Endothelial cell (in vitro differentiated cells): ENCODE measurements at places on chromosomes 16 and 17.

- DNase-seq, result no peak
Observed at GRCh38 chr17:1727876-1728630, 3.5 kb downstream of the WDR81 start.

DNA sequence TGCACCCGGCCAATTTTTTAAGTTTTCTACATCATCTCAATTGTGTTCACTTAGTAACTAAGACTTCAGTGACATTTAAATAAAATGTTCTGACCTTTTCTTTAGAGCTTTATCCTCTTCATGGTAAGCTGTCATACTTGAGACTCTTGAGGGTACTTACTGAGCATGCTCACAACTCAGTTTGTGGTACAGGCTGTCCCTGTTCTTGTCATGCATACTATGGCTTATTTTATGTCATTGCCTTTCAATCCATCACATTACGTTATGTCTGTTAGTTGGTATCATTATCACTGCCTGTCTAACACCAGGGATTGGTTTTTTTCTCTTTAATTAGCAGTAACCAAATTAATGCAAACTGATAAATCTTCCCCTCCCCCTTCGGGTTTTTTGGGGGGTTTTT lies 41.9 kb upstream of the RHBDL3 start:
- DNase-seq, result no peak

DNA sequence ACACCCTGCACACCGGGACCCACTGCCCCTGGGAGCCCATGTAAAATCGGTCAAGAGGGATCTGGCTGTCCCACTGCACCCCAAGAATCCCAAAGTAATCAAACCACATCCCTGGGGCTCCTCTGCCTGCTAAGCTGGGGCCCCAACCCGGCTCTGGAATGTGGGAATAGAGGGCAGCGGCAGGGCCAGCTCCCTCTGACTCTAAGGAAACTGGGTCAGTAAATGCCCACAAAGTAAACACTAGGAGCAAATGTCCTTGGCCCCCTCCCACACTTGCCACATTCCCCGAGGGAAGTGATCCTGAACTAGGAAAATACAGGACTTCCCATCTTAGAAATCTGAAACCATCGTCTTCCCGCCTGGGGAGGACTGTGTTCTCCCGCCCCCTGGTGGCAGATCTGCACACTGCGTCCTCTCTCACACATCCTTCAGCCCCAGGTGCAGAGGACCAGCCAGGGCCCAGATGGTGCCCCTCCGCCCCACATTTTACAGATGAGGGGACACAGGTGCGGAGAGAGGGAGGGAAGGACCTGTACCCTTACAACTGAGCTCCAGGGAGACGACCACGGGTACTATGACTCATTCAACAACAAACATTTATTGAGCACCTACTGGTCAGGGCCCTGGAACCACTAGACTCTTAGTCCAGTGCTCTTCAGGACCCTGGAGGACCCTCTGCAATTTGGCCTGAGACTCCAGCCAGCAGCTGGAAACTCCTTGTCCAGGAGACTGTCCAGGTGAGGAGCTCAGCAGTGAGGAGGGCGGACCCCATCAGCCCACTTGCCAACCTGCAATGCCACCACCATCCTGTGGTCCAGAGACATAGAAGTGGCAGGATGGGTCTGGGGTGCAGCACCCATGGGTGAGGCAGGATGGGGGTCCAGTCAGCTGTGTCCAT lies 10.1 kb downstream of the P3H4 start:
- DNase-seq, result peak; percentile 88

GRCh38 chr17:28811651-28812090 lies 30.9 kb downstream of the FAM222B start:
- peak; percentile 13 for DNase-seq

DNA sequence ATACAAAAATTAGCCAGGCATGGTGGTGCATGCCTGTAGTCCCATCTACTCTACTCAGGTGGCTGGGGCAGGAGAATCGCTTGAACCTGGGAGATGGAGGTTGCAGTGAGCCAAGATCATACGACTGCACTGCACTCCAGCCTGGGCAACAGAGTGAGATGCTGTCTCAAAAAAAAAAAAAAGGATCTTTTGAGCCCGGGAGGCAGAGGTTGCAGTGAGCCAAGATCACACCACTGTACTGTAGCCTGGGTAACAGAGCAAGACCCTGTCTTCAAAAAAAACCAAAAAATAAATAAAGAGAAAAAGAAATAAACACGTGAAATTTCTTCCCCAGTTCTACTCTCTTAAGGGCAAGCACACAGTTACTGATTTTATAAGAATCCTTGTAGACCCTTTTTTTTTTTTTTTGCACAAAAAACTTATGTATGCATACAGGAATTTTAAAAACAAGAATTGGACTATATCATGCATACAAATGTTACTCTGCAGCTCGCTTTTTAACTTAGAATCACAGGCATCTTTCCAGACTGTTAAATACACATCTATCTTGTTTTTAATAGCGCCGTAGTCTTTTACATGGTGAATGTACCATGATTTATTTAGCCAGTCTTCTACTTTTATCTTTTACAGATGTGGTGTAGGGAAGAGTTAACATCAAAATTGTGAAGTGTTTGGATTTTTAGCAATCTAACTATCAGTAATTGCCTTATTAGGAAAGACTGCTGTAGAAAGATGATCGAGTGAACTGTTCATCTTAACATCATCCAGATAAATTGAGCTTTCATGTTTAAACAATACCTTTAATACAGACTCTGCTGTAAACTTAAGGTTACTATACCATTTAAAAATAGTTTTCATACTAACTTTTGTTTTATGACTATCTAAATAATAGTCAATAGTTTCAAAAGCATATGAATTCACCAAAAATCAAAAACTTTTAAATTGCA lies 14.6 kb downstream of the CDH3 start:
- DNase-seq, result no peak

- DNase-seq, result no peak
Observed at GRCh38 chr16:89099905-89100304, 6.3 kb downstream of the ACSF3 start.

GRCh38 chr17:49730078-49730784 lies 22.5 kb upstream of the SLC35B1 start:
- DNase-seq, result no peak

DNA sequence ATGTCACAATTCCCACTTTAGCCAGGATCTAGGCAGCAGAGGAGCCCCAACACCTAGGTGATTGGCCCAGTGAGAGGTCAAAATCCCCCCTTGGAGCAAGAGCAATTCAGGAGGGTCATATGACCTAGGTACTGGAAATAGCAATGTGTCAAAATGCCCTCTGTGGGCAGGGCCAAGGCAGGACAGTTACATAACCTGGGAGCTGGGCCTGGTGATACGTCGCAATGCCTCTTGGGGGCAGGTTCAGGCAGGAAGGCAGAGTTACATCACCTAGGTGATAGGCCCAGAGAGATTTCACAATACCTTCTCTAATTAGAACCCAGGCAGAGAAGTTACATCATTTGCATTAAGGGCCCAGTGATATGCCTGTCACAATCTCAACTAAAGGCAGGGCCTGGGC lies 1906.3 kb downstream of the TP53TG3F start:
- DNase-seq, result no peak

DNA sequence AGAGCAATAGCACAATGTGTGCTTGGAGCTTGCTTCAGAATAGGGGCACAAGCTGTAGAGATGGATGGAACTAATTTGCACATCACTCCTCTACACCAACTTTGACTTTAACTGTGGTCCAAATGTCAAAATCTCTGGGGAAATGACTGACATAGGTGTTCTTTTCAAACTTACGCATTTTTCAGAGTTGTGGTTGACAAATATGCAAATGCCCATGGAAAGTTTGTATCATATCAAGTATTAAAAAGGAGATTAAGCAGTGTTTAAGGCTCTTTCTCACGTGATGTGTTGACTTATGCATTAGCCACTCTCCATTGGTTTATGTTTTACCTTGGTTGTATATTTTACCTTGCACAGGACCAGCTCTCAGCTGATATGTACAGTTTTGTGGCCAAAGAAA lies 77.1 kb downstream of the ELAC2 start:
- no peak for DNase-seq

GRCh38 chr17:11547853-11548252 lies 50.4 kb upstream of the DNAH9 start:
- DNase-seq, result no peak

DNA sequence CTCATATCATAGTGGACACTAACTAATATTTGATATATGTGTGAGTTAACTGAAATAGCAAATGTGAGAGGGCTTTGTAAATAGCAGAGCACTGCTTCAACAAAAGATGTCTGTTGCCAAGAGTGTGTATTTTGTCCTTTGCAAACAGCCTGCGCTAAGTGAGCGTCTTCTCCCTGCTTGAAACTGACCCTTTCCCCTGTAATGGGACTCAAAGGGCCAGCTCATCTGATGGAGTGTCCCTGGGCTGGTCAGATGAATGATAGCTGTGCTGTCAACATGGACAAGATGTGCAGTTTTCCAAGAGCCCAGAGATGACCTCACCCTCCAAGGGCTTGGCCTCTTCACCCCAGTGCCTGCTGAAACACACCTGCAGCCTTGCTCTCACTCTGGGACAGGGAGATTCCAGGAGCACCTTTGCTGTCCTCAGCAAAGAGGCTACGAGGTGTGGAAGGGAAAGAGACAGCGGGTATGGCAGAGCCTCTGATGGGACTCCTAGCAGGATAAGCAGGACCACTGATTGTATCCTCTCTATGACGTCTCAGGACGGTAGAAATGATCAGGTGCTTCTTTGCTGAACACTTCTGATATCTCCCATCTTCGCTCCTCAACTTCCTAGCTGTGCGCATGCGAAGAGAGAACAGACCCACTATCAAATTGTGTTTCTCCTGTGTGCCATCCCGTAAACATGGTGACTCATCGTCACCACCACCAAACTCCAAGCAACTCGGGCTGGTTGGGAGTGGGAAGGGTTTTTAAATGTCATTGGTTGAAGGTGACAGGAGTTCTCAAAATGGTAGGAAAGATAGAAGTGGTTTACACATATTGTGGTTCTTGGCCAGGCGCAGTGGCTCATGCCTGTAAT lies 35.8 kb upstream of the TBX2 start:
- no peak for DNase-seq

GRCh38 chr16:75559564-75560372 lies 3.7 kb upstream of the TMEM231 start:
- no peak for DNase-seq

- no peak for DNase-seq
Observed at GRCh38 chr17:77685881-77686486, 272.5 kb upstream of the TNRC6C start.

GRCh38 chr17:63550817-63551639 lies 751 bp downstream of the DCAF7 start:
- DNase-seq, result peak; percentile 43

DNA sequence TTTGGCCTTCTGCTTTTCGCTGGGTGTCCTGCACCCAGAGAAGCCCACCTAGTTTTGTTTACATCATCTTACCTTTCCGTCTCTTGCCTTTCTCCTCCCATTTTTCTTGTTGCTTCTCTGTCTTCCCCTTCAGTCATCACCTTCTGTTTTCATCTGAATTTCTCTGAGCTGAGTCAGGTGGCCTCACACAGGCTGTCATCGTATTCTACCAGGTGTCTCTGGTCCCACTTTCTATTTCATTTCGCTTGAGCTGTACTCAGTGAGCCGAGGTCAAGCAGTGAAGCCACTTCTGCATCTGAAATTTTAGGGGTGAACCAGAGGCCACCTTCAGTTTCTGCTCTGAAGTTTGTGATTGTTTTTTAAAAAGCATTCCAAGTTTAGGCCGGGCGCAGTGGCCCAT lies 9.7 kb downstream of the CRAMP1 start:
- no peak for DNase-seq

DNA sequence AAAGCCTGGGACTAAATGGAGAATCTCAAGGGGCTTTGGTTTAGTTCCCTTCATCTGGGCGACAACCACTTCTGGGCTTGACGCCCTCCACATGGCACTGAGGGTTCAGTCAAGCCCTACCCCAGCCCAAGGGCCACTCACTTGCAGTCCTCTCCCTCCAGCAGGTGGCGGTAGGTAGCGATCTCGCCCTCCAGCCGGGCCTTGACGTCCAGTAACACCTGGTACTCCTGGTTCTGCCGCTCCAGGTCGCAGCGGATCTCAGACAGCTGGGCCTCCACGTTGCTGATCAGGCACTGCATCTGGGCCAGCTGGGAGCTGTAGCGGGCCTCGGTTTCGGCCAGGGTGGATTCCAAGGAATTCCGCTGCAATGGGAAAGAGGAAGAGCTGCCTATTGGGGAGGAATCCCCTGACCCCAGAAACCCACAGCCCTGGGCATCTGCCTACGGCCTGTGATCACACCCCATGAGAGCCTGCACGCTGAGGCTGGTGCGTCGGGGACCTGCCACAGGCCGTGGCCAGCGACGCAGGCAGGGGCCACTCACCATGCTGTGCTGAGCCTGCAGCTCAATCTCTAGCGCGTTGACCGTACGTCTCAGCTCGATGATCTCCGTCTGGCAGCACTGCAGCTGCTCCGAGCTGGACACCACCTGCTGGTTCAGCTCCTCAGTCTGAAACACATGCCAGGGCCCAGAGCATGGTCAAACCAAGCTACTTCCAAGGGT lies 2.7 kb downstream of the KRT36 start:
- peak; percentile 69 for DNase-seq

DNA sequence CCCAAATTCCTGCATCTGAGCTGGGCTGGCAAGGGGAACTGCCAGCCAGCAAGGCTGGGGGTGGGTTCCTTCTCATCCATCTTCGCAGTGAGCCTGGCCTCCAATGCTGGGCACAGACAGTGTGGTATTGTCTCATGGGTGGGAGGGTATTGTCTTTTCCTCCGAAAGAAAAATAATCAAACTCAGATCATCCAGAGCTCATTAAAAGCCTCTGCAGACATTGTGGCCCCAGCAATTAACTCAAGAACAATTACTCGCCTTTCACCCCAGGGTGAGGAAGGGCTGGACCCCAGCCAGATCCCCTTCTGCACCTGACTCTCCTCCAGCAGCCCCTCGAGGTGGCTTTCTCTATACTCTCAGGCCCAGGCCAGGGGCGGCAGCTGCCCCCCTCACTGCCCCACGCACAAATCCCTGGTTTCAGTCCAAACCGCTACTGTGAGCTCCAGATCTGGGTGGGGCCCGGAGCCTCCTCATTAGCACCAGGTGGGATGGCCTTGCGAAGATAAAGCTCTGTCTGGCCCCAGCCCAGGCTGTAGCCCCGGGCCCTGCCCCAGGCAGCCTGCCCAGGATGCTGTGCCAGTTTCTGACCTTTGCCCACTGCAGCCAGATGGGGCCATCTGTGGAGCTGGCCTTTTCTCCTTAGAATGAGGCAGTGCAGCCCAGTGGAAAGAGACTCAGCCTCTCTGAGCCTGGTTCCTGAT lies 2.3 kb upstream of the KRT15 start:
- DNase-seq, result no peak

- no peak for DNase-seq
Observed at GRCh38 chr16:66621973-66622372, 17.5 kb downstream of the CMTM3 start.

- DNase-seq, result no peak
Observed at GRCh38 chr16:1997494-1998359, 8.0 kb downstream of the SYNGR3 start.

GRCh38 chr16:85687651-85688471 lies 893 bp downstream of the GINS2 start:
- DNase-seq, result no peak
